SHP77 (cell line): ENCODE measurements at places on chromosomes 7 and 10.

DNA sequence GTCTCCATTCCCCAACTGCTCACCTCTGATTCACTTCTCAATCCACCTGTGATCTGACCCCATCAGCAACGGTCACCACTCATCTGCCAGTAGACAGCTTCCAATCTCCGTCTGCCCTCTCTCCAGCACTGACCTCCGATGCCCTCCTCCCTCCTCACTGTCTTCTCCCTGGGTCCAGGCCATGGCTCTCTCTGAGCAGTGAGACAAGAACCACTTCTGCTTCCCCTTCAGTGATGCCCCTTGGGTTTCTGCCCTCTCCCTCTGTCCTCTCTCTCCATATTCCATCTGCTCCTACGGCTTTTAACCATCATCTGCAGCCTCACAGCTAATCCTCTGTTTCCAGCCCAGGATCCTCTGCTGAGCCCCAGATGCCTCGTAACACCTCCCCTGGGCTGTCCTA is 55.5 kb upstream of the OPALIN start:
- DNase-seq, result no peak

GRCh38 chr7:138584696-138585095 is 116.5 kb downstream of the SVOPL start:
- no peak for DNase-seq

DNA sequence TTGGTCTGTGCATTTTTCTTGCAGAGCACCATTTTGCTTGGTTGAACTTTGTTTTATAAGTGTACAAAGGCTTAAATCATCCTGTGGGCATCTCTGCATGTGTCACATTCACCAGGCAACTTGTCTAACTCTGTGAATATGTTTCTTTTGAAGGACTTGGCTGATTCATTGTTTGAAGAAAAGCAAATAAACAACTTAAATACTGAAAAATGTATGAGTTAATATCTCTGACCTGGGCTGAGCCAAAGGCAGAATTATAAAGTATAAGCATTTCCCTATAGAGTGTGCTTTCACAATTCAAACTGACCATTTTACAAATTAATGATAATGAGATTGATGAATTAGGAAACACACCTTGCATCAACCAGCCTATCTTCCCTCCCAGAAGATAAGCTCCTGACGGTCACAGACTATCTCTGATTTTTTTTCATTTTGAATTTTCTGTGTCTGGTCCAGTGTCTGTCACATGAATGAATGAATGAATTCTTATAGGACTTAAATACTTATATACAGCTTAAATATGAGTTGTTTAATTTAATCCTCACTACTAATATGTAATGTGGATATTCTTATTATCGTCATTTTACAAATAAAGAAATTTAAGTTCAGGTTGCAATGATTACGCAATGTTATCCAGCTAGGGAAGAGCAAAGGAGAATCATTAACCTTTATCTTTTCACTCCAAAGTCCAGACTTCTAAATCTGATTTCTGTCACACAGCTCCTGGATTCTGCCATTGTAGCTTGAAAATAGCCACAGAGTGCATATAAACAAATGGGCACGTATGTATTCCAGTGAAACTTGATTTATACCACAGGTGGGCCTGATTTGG is 182.0 kb upstream of the PHYHIPL start:
- DNase-seq, result no peak

DNA sequence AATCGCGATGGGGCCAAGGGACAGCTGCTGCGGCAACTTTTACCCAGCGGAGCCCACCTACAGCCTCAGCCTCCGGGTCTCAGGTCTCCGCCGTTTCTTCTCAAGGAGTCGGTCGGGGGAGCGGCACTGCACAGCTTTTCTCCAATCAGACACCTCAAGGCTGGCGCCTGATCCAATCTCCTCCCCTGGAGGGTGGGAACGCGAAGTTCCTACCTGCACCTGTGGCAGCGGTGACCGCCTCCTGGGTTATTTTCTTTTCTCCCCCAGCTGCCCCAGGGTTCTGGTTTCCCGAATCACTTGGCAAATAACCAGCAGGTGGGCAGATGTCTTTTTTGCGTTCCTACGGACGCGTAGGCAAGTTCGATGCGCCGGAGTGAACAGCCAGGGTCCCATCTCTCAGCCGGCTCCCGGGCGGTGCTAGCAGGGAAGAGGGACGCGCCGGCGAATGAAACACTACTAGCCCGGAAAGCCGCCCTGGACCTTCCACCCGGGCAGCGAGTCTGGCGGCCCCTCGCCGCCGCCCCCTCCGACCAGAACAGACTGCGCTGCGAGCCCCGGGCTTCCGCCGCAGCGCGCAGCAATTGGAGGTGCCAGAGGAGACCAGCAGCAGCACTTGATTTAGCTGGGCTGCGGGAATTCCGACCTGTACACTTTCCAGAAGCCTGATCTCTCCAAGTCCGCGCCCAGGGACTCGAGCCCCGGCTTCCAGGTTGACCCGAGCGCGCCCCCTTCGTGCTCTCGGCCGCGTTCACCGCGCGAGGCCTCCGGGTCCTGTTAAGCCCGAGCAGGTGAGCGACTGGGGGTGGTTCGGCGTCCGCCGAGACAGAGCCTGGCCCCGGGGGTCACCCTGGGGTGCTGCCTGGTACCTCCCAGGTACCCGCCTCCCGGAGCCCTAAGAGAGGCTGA is at the start of gene PRR15:
Gene PRR15 (plus strand): TSS at position 246 of the 906 bp plus-strand sequence. CDS start 2,495 bp downstream, outside the sequence.
- no peak for DNase-seq

DNA sequence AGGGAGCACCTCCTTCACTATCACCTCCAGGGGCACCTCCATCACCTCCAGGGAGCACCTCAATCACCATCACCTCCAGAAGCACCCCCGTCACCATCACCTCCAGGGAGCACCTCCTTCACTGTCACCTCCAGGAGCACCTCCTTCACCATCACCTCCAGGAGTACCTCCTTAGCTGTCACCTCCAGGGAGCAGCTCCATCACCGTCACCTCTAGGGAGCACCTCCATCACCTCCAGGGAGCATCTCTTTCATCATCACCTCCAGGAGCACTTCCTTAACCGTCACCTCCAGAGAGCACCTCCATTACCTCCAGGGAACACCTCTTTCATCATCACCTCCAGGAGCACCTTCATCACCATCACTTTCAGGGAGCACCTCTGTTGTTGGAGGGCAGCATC is 103.0 kb downstream of the DNAJB6 start:
- no peak for DNase-seq

- DNase-seq, result no peak
Observed at GRCh38 chr7:158740657-158741293, 36.2 kb upstream of the NCAPG2 start.

GRCh38 chr7:134188311-134188710 is 61.2 kb downstream of the LRGUK start:
- no peak for DNase-seq

- no peak for DNase-seq
Observed at GRCh38 chr7:85464042-85464651, 277.3 kb upstream of the SEMA3D start.

- DNase-seq, result no peak
Observed at GRCh38 chr10:131670341-131670740, 230.5 kb upstream of the PPP2R2D start.

GRCh38 chr7:95213148-95213547 is 111.2 kb downstream of the PON1 start:
- no peak for DNase-seq

- no peak for DNase-seq
Observed at GRCh38 chr10:103820101-103821062, 35.0 kb downstream of the SH3PXD2A start.

GRCh38 chr7:153524070-153524601 is 528.1 kb upstream of the DPP6 start:
- DNase-seq, result no peak

- DNase-seq, result peak; percentile 52
Observed at GRCh38 chr7:46352004-46352954, 431.2 kb upstream of the IGFBP3 start.

DNA sequence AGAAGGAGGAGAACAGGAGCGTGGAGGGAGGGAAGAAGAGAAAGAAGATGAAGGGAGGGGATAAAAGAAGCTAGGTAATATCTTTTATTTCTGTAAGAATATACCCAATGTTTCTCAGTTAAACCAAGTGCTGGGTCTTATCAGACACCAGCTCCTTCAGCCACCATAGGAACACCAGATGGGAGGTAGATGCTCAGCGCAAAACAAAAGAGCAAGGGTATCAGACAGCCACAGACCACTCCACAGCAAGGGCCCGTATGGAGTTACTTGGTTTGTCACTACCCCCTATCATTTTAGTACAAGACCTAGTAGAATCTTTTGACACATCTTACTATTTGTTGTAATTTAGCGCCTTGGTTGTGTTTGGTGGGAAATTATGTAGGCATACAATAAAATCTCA is 65.9 kb upstream of the FAM133B start:
- no peak for DNase-seq

DNA sequence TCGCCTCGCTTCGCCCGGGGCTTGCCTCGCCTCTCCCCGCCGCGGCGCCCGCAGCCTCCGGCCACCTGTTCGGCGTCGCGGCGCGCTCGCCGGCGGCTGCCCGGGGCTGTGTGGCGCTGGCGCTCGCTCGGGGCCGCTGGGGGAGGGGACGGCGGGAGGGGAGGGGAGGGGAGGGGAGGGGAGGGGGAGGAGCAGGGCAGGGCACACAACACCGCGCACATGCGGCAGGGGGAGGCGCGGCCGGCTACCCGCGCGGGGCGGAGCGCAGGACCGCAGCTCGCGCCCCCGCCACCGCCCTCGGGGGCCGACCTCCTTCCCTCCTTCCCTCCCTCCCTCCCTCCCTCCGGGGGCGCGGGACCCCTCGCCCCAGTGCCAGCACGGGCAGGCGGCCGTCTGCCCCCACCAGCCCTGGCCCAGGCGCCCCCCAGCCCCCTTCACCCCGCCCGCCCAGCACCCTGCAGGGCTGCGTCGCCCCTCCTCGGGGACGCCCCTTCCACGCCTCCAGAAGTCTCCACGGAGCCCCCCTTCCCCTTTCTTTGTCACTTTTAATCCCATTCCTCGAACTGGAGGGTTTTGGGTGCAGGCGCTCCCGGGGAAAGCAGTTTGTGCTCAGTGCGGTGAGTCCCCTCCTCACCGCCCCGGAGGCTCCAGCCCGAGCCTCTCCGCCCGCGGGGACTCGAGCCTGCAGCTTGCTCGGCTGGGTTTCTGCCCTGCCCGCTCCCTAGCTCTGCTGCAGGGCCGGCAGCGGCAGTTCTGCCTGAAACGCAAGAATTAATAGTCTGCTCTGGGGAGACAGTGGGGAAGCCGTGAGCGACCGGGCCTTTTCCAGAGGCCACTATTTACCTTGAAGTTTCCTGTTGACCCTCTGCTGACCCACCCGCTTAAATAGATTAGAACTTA is at the start of gene PARD3:
Gene PARD3 (minus strand): TSS at position 112 of the 900 bp plus-strand sequence. CDS start 301 bp downstream, outside the sequence.
- peak; percentile 42 for DNase-seq

DNA sequence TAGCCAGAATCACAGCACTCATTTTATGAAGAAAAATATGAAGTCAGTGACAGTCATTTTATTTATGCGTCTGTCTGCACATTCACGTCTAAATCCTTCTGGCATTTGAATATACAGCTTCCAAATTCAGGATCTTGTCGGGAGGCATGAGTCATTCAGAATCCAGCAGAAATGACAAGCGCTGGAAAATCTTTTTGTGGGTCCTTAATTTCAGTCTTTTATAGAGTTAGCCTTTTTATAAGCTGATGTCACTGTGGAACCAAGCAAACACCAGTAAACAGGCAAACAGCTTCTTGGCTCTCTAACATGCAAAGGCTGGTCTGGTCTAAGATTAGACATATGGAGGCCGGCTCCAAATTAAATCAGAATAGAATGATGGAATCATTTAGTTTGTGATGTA is 388.2 kb upstream of the TEX47 start:
- DNase-seq, result no peak

GRCh38 chr10:127989481-127990012 is 82.6 kb downstream of the PTPRE start:
- DNase-seq, result no peak

GRCh38 chr7:96400518-96400917 is 78.6 kb upstream of the SLC25A13 start:
- no peak for DNase-seq

GRCh38 chr7:144414815-144415214 is 11.3 kb upstream of the NOBOX start:
- DNase-seq, result no peak

DNA sequence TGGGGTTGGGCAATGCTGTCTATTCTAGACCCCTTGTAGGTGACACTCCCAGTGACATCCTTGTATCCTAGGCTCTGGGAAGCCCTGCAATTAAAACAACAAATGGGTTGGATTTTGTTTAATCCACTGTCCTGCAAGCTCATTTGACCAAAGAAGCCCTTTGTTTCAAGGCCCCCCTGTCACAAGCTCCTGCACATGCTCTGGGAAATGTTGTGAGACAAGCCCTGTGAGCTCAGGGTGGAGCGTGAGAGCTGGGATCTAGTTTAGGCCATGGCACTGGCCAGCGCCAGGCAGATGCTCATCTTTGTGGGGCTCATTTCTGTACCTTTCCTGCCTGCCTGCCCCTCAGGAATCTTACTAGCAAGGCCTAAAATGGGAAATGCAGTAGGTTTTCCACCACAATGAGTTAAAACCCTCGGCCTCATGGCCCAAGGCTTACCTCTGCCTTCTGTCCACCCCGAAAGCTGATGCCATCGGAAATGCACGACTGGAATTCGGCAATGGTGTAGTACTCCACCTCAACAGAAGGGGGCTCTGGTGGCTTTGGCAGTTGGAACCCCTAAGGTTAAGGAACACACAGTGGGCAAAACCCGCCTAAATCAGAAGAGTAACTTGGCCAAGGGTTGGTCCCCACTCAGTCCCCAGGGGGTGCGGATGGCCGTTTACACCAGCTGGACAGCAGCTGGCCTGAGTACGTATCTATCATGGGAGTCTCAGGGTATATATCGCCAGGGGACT is 112.0 kb downstream of the NEURL1 start:
- DNase-seq, result peak; percentile 7
